LNCaP clone FGC (cell line): ENCODE measurements at places on chromosomes 4 and X.
A peak's percentile ranks its signal among the peaks of the same experiment; 100 is the strongest.

GRCh38 chr4:74453037-74453635 is 8.2 kb downstream of the AREG start:
- no peak for DNase-seq

DNA sequence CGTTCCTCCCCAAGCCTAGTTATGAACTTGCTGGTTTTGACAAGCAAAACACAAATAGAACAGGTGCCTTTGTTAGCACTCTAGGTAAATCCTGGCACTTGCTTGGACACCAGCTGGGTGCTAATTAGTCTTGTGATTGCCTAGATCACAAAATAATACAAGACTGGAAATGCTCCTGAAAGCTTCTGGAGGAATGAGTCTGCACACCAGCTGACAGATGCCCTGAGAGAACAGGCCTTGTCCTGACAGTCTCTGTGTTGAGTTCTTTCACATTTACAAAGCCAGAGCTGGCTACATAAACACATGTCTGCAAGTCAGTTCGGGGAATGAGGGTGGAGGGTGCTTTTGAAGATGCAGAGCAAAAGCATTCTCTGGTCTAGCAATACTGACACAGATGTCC is 93.8 kb downstream of the ELOVL6 start:
- no peak for DNase-seq

- no peak for DNase-seq
These were observed 49.8 kb upstream of the HSD17B10 start for GRCh38 chrX:53483838-53484405.

GRCh38 chrX:39527025-39527424 is 570.7 kb downstream of the BCOR start:
- no peak for DNase-seq

- DNase-seq = no peak
These were observed 1540.1 kb upstream of the PCDH10 start for GRCh38 chr4:131609039-131609438.

- no peak for DNase-seq
These were observed 279.0 kb upstream of the TACR3 start for GRCh38 chr4:103998756-103999155.

- DNase-seq = no peak
These were observed 57.2 kb downstream of the FBXW7 start for GRCh38 chr4:152478461-152479237.

GRCh38 chr4:5824227-5824626 is 68.7 kb downstream of the CRMP1 start:
- no peak for DNase-seq

GRCh38 chr4:112170451-112170993 is 25.3 kb downstream of the FAM241A start:
- DNase-seq = no peak

DNA sequence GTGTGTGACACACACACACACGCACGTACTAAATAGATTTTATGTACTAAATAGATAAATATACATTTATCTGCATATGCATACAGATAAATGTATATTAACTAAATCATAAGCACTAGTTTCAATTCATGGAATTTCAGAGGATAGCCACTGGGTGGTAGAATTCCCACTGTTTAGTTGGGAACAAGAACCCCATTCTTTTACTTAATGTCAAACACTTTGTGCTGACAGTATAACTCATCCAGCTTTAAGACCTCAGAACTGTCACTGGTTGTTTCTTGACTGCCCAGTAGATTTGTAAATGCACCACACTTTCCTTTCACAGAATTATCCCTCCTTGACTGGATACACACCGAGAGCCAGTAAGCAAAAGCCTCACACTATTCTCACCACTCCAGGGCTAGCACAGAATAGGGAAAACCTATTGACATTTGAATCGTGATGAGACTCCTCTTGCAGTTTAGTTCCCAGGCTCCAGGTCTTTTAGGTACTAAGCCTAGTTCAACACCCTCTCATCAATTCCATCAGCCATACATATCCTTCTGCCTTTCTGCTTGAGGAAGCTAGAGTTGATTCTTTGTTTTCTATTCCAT is 32.4 kb downstream of the PPARGC1A start:
- no peak for DNase-seq

- no peak for DNase-seq
These were observed 568 bp downstream of the MAGEC1 start for GRCh38 chrX:141904262-141904661.

GRCh38 chrX:126701380-126701779 is 118.1 kb upstream of the PRR32 start:
- DNase-seq = no peak

DNA sequence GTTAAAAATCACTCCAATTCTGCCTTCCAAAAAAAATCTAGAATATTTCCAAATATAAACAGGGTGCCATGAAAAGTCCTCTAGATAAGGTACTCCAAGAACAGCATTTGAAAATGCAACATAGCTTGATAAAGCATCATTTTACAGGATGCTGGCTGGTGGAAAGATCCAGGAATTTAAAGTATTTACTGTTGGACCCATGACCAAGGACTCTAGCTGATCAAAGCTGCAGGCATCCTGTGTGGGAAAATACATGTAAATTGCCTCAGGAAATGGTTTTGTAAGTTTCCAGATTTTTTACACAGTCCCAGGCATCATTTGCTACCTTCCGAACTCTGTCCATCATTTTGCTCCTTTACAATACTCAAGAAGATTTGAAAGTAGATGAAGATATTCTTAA is 164.4 kb downstream of the GRIA3 start:
- DNase-seq = no peak

DNA sequence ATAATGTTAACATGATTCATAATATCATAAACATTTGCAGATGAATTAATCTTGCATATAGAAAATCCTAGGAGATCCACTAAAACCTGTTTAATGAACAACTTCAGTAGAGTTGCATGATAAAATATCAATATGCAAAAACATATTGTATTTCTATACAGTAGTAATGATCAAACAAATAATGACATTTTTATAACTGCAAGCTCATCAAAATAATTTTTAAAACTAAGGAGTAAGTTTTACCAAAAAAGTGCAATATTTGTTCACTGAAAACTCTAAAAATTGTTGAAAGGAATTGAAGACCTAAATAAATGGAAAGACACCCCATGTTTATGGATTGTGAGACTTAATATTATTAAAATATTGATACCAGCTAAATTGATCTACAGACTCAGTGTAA is 15.9 kb upstream of the GPRASP2 start:
- no peak for DNase-seq

- no peak for DNase-seq
These were observed 113.2 kb downstream of the ATP10D start for GRCh38 chr4:47598320-47598719.

GRCh38 chrX:110215411-110215810 is 102.5 kb downstream of the AMMECR1 start:
- no peak for DNase-seq

- no peak for DNase-seq
These were observed 96.6 kb upstream of the NAP1L5 start for GRCh38 chr4:88794087-88794690.

DNA sequence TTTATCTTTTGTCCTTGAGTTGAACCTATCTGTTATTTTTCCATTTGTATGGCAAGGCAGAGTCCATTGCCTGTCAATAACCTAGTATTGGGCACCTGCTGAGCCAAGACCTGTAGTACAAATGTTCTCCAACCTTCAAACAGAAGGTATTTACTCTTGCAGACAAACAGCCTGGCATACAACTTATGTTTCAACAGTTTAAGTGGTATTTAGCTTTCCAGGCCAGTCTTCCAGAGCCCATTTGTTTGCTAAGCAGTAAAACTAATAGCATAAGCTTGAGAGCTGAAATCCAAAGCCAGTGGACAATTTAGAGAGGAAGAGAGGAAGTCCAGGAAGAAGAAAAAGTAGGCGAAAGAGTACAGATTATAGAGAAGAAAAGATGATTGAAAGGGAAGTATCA is 979.3 kb downstream of the GLUD2 start:
- peak; percentile 60 for DNase-seq

DNA sequence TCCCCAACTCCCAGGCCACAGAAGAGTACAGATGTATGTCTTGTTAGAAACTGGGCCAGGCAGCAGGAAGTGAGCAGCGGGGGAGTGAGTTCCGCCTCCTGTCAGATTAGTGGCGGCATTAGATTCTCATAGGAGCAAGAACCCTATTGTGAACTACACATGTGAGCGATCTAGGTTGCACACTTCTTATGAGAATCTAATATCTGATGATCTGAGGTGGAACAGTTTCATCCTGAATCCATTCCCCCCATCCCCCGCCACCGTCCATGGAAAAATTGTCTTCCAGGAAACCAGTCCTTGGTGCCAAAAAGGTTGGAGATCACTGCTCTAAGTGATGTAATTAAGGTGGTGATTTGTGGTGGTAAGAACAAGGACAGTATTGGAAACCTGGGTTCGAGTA is 24.5 kb upstream of the NEXMIF start:
- no peak for DNase-seq

DNA sequence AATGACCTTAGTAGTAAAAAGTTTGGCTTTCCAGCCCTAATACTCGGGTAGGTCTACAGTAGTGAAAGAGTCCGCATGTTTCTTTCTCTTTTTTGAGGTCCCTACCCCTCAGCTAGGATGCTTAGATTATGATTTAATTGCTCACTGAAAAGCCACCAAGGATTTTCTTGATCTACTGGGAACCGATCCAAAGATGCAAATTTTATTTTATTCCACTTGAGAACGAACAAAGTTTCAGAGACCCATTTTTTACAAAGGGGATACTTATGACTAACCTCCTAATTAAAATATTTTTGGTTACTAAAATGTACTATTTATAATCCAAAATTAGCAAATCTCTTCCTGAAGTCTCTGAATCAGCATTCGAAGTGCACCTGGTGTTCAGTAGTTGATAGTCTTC is 14.3 kb upstream of the PDHA2 start:
- DNase-seq = no peak

DNA sequence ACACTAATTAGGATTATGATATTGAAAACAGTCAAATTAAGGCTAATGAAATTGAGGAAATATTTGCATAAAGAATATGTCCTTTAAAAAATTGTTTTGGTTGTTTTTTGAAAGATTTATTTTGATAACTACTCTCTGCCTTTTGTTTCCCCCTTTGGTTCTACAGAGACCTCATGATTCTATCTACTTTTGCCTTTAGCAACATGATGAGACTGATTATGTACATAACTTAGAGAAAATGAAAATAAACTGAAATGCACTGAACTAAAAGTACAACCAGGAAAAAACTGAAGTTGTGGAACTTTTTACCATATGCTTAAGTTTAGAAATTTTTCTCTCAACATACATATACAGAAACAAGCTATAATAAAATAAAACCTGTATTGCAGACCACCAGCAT is 21.4 kb downstream of the EXOC1 start:
- DNase-seq = no peak

GRCh38 chr4:113978561-113979147 is 793 bp downstream of the ARSJ start:
- DNase-seq = no peak

DNA sequence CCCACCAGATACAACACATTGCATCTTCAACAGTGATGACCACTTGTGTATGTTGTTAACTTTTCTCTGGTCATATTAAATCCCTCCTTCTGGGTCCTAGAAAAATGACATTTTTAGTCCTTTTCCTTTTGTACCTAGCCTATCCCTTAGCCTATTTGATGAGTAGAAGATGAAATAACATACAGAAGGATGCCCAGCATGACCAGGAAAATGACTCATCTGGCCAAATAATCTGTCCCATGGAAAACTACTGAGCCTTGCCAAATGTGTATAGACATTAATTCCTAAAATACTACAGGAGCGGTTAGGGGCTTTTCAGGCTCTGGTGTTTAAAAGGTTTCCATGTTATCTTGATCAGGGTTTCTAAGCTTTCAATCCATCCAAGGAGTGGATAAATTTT is 129.0 kb upstream of the KCNIP4 start:
- DNase-seq = no peak

DNA sequence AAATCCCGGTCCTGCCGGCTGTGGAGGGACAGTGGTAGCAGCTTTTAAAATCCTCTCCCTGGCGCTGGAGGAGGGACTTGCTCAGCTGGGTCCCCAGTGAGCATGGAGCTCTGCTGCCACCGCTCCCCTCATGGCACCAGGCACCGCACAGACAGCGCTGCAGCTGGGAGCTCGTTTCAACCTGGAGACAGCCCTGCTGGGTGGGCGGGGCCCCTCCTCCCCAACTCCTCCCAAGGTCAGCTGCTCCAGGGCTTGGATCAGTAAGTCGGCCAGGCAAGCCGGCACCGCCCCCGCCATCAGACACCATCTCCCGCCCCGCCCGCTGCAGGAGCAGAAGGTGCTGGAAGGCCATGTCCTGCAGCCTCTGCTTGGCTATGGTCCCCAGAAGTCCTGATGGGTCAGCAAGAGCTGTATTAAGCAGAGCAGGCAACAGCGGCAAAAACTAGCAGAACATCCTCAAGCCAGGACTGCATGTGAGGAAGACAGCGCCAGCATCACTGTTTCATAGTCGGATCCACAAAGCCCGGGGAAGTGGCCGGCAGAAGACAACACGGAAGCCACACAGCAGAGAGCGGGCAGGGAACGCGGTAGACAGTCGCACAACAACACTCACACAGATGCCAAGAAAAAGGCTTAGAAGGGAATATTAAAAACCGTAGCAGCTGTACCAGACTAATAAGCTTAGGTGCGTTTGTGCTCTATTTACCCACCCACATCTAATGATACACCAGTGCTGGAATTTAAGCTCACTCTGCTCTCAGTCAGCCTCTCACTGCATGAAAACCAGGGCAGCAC is 16.2 kb downstream of the ZFYVE28 start:
- peak; percentile 61 for DNase-seq

DNA sequence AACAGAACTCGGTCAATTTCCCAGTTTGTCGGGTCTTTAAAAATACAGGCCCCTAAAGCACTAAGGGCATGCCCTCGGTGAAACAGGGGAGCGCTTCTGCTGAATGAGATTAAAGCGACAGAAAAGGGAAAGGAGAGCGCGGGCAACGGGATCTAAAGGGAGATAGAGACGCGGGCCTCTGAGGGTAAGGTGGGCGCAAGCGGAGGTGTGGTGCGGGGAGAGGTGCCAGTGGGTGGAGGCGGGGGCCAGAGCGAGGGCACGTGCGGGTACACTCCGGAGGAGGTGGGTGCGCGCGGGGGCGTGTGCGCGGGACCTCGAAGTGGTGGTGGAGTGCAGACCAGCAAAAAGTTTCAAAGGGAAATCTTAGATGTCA is 787 bp upstream of the TET2 start:
- no peak for DNase-seq

- no peak for DNase-seq
These were observed 27.8 kb downstream of the ELF4 start for GRCh38 chrX:130082244-130083106.

GRCh38 chr4:158016511-158016910 is 156.3 kb downstream of the GASK1B start:
- DNase-seq = no peak

GRCh38 chr4:148364525-148364924 is 77.7 kb downstream of the NR3C2 start:
- DNase-seq = no peak

- no peak for DNase-seq
These were observed 19.6 kb downstream of the FGFR3 start for GRCh38 chr4:1812720-1813119.

- no peak for DNase-seq
These were observed 41.0 kb downstream of the MAP7D3 start for GRCh38 chrX:136210243-136210642.

- DNase-seq = no peak
These were observed 165.3 kb downstream of the BTC start for GRCh38 chr4:74628852-74629620.

- no peak for DNase-seq
These were observed 100.8 kb downstream of the ARSJ start for GRCh38 chr4:113878668-113879067.

GRCh38 chr4:184268584-184269160 is 51.0 kb upstream of the ENPP6 start:
- DNase-seq = no peak

- DNase-seq = no peak
These were observed 56.3 kb downstream of the DTHD1 start for GRCh38 chr4:36337665-36338185.
